Fibroblast of lung (primary cell): ENCODE measurements at places on chromosomes 16 and 17. TPM values are rescaled to one million over a fixed set of nuclear protein-coding genes. Genes with fewer than 3 reads are reported as not detected.

The SLC52A1 gene
- 0.26 and 0.66 TPM in 2 replicates for total RNA-seq

DNA sequence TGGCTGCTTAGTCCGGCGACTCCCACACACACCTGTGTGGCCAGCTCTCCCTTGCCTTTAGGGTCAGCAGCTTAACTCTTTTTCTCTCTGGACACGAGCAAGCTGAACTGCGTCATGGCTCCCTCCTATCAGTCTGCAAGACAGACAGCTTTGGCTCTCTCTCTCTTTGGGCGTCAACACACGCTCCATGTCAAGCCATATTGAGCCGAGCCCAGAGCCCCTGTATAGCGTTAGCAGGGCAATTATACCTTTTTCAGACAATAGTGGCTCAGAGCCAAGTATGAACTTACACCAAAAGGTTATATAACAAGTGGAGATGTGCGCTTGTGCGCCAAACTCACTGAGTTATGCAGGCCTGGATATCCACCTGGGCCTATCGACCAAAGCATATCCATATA lies 34.8 kb upstream of the APPBP2 start:
- H3K36me3 ChIP-seq, result no peaks in the 10 kb centered on the region
- no peaks in the 10 kb centered on the region for H3K4me1 ChIP-seq
- no peak overlapping the region for H3K4me3 ChIP-seq
- H3K27me3 ChIP-seq, result no peaks in the 10 kb centered on the region

- no peak for DNase-seq
- no peaks in the 10 kb centered on the region for H3K36me3 ChIP-seq
- no peak overlapping the region for H3K4me3 ChIP-seq
- H3K27me3 ChIP-seq, result no peaks in the 10 kb centered on the region
- H3K4me1 ChIP-seq, result peaks cover 45% of the 10 kb centered on the region
- H3K27ac ChIP-seq, result no peak overlapping the region
Measured at GRCh38 chr16:66903544-66904427, 14.9 kb downstream of the CDH16 start.

- no peaks in the 10 kb centered on the region for H3K36me3 ChIP-seq
- H3K27me3 ChIP-seq, result peaks cover 3% of the 10 kb centered on the region
- H3K4me1 ChIP-seq, result peaks cover 5% of the 10 kb centered on the region
- H3K27ac ChIP-seq, result no peak overlapping the region
Measured at GRCh38 chr17:45336390-45337182, 19.8 kb upstream of the MAP3K14 start.

GRCh38 chr17:6753006-6753445 lies 2.8 kb upstream of the XAF1 start:
- H3K36me3 ChIP-seq, result no peaks in the 10 kb centered on the region
- DNase-seq, result peak; percentile 94
- H3K27me3 ChIP-seq, result no peaks in the 10 kb centered on the region
- H3K4me1 ChIP-seq, result peaks cover 27% of the 10 kb centered on the region
- H3K27ac ChIP-seq, result peak overlapping the region; percentile 96

- H3K27me3 ChIP-seq, result peaks cover 9% of the 10 kb centered on the region
- DNase-seq, result no peak
- H3K36me3 ChIP-seq, result no peaks in the 10 kb centered on the region
- no peak overlapping the region for H3K27ac ChIP-seq
Measured at GRCh38 chr17:8960325-8961140, 5.0 kb downstream of the PIK3R5 start.

DNA sequence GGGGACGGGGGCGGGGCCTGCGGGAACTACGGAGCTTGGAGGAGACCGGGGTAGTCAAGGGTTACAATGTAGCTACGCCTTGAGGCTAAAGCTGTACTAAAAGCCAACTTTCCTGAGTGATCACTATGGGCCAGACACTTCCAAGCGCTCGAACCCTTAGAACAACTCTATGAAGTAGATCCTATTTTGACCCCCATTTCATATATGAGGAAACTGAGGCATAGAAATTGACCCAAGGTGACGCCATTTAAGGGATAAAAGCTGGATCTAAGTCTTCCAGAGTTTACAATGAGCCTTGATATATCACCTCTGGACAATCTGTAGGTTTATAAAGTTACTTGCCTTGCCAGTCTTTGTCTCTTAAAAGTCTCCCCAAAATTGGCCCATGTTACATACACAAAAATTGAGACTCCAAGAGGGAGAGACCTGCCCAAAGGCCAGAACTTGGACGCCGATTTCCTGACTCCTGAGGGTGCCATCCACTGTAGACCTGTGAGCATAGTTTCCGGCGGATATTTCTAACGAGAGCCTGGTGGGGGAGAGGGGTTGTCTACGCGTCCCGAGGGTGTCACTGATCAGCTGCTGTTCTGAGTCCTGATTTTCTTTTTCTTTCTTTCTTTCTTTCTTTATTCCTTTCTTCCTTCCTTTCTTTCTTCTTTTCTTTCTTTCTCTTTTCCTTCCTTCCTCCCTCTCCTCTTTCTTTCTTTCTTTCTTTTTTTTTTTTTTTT lies 555 bp upstream of the NCBP3 start:
- no peak for DNase-seq

GRCh38 chr17:66459811-66460270 lies 157.4 kb downstream of the PRKCA start:
- H3K36me3 ChIP-seq, result peaks cover 2% of the 10 kb centered on the region
- peak overlapping the region; percentile 89 for H3K27ac ChIP-seq
- H3K4me1 ChIP-seq, result peaks cover 26% of the 10 kb centered on the region
- peak overlapping the region; percentile 10 for H3K4me3 ChIP-seq
- H3K27me3 ChIP-seq, result no peaks in the 10 kb centered on the region
- peak; percentile 99 for DNase-seq

DNA sequence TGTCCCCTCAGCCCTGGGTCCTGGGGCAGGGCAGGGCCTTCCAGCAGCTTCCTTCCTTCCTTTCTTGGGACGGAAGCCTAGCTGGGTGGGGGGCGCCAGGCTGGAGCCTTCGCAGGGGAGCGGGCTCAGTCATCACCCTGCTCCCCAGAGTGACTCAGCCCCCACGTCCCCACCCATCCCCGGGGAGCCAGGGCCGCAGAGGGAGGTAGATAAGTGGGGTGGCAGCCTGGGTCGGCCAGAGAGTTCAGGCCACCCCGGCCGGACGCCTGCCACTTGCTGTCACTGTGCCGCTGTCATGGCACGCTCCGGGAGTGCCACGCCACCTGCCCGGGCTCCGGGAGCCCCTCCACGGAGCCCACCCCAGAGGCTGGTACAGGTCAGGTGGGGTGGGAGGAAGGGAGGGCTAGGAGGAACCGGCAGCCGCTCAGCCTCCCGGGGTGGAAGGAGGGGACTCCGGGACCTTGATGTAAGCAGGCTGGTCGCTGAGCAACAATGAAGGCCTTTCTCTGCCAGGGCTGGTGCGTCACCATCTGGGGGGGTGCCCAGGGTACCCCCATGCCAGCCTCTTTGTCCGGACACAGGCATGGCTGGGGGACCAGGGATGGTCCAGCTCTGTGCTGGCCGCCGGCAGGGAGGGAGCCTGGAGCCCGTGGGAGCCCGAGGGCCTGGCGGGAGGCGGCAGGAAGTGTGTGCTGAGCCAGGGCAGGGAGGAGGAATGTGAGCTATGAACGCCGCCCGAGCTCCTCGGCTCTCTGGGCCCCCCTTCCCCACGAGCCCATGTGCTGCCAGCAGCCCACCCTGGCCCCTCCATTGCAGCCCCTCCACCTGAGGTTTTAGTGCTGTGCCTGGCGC lies 6.6 kb downstream of the NHERF2 start:
- peak overlapping the region; percentile 45 for H3K4me3 ChIP-seq
- peaks cover 19% of the 10 kb centered on the region for H3K36me3 ChIP-seq
- peak overlapping the region; percentile 94 for H3K27ac ChIP-seq
- peaks cover 37% of the 10 kb centered on the region for H3K4me1 ChIP-seq

- H3K27ac ChIP-seq, result no peak overlapping the region
- no peaks in the 10 kb centered on the region for H3K4me1 ChIP-seq
- no peaks in the 10 kb centered on the region for H3K27me3 ChIP-seq
- peak; percentile 56 for DNase-seq
Measured at GRCh38 chr16:52283018-52283417, 263.9 kb downstream of the TOX3 start.

The PERCC1 gene
- not detected in 2 replicates for total RNA-seq

The RNF112 gene
- total RNA-seq, result 7.2 and 21.5 TPM in 2 replicates

DNA sequence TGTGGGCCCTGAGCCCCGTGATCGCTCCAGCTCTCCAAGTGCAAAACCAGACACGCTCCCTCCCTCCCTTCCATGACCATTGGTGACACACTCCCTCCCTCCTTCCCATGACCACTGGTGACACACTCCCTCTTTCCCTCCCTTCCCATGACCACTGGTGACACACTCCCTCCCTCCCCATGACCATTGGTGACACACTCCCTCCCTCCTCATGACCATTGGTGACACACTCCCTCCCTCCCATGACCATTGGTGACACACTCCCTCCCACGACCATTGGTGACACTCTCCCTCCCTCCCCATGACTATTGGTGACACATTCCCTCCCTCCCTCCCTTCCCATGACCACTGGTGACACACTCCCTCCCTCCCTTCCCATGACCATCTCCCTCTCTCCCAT lies 56.3 kb downstream of the LMF1 start:
- no peaks in the 10 kb centered on the region for H3K36me3 ChIP-seq
- no peak overlapping the region for H3K4me3 ChIP-seq
- H3K27me3 ChIP-seq, result no peaks in the 10 kb centered on the region
- DNase-seq, result peak; percentile 3

The UTS2R gene
- total RNA-seq, result not detected in 2 replicates

The CCL17 gene
- not detected in 2 replicates for total RNA-seq

DNA sequence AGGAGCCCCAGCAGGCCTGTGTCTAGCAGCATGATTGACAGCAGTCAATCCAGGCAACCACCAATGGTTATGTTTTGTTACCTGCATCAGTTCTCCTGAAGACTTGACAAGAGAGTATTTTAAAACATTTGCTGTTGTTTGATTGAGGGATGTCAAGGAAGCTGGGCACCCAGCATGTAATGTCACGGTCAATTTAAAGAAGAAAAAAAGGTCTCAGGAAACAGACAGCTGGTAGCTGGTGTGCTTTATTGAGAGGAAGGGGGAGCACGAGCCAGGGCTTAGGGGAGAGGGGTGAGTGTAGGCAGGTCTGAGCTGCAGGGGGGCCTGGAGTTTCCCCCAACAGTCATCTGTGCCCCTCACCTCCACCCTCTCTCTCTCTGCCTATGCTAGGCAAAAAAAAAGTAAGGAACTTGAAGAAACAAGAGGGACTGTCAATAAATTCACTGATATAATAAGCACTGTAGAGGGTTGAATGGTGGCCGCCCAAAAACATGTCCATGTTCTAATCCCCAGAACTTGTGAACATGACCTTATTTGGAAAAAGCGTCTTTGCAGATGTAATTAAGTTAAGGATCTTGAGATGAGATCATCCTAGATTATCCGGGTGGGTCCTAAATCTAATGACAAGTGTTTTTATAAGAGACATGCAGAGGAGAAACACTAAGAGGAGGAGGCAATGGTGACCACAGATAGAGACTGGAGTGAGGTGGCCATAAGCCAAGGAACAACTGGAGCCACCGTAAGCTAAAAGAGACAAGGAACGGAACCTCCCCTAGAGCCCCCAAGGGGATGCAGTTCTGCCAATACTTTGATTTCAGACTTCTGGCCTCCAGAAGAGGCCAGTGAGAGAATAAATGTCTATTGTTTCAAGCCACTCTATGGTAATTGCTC lies 14.5 kb downstream of the TSPOAP1 start:
- no peaks in the 10 kb centered on the region for H3K36me3 ChIP-seq
- no peak overlapping the region for H3K4me3 ChIP-seq
- no peak for DNase-seq

GRCh38 chr17:31130286-31131224 lies 35.8 kb downstream of the NF1 start:
- no peaks in the 10 kb centered on the region for H3K4me1 ChIP-seq
- no peak overlapping the region for H3K27ac ChIP-seq
- peaks cover 2% of the 10 kb centered on the region for H3K36me3 ChIP-seq
- H3K4me3 ChIP-seq, result no peak overlapping the region

GRCh38 chr16:57635266-57636097 lies 7.1 kb downstream of the ADGRG1 start:
- DNase-seq, result no peak
- no peaks in the 10 kb centered on the region for H3K27me3 ChIP-seq
- H3K36me3 ChIP-seq, result no peaks in the 10 kb centered on the region
- H3K27ac ChIP-seq, result no peak overlapping the region

The OMG gene
- 26.8 and 57.0 TPM in 2 replicates for total RNA-seq

- H3K4me1 ChIP-seq, result peaks cover 2% of the 10 kb centered on the region
- H3K36me3 ChIP-seq, result no peaks in the 10 kb centered on the region
- no peaks in the 10 kb centered on the region for H3K27me3 ChIP-seq
Measured at GRCh38 chr17:71725811-71726210, 395.0 kb upstream of the SOX9 start.

- peaks cover 15% of the 10 kb centered on the region for H3K4me1 ChIP-seq
- peak overlapping the region; percentile 55 for H3K27ac ChIP-seq
- no peaks in the 10 kb centered on the region for H3K27me3 ChIP-seq
- DNase-seq, result no peak
- peak overlapping the region; percentile 83 for H3K4me3 ChIP-seq
Measured at GRCh38 chr17:18038149-18038850, 668 bp downstream of the ATPAF2 start.

The MYO15A gene
- total RNA-seq, result 0.77 and 2.0 TPM in 2 replicates

DNA sequence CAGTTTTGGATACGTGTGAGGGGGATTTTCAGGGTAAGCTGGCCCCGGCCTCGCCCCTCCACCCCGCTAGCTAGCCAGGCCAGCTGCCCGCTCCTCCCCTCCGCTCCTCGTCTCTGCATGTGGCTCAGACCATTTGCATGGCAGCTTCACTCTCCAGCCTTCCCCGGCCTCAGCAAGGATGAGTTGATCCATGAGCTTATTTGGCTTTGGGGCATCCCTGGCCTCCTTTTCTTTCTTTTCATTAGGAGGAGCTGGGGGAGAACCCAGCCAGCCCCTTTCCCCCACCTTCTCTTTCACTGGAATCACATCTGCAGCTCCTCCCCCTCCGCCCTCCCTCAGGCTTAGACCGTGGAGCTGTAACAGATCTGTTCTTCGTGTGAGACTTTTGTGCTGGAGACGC lies 30.7 kb downstream of the ELAC2 start:
- no peak overlapping the region for H3K4me3 ChIP-seq
- no peak for DNase-seq
- H3K4me1 ChIP-seq, result peaks cover 8% of the 10 kb centered on the region
- H3K27ac ChIP-seq, result no peak overlapping the region
- H3K27me3 ChIP-seq, result no peaks in the 10 kb centered on the region

- no peaks in the 10 kb centered on the region for H3K4me1 ChIP-seq
- no peak for DNase-seq
- H3K27me3 ChIP-seq, result no peaks in the 10 kb centered on the region
- H3K4me3 ChIP-seq, result no peak overlapping the region
Measured at GRCh38 chr16:11265124-11265523, 4.0 kb downstream of the TNP2 start.

The KIF2B gene
- not detected in 2 replicates for total RNA-seq

DNA sequence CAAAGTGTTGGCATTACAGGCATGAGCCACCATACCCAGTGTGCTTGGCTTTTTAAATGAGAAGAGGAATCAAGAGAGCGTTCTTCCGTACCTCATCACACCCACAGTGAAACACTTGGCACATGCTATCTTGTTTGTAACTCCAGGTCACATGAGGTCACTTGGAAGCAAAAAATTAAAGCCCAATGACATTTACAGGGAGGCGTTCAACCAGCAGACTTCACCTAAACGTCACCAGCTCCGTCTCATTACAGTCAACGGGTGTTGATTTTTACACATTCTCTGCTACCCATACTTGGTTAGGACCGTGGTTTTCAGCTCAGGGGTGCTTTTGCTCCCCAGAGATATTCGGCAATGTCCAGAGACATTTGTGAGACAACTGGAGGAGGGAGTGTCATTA lies 127.0 kb downstream of the XYLT1 start:
- no peak overlapping the region for H3K27ac ChIP-seq
- H3K4me3 ChIP-seq, result no peak overlapping the region
- DNase-seq, result no peak
- H3K27me3 ChIP-seq, result no peaks in the 10 kb centered on the region

The GRIN2C gene
- total RNA-seq, result 0.26 and 0.50 TPM in 2 replicates
